ENCODE measurements at places on chromosomes 1 and 21. TPM values are rescaled to one million over a fixed set of nuclear protein-coding genes. Genes with fewer than 3 reads are reported as not detected.

Gene TNFRSF14
- total RNA-seq, result 6.6 TPM

Gene GPR37L1
- not detected for total RNA-seq

Gene MRPL37
- total RNA-seq, result 135 TPM

Gene TMEM82
- total RNA-seq, result not detected

Gene ACOT11
- total RNA-seq, result 1.9 TPM

Gene EDARADD
- total RNA-seq, result 3.7 TPM

Gene CFAP107
- total RNA-seq, result not detected

Gene SPOCD1
- 16.4 TPM for total RNA-seq

Gene NR1I3
- not detected for total RNA-seq

Gene OR6K3
- not detected for total RNA-seq

Gene FAM78B
- 3.8 TPM for total RNA-seq

Gene LRRC8B
- total RNA-seq, result 1.1 TPM
